ENCODE measurements at places on chromosomes 1 and 21. TPM values are rescaled to one million over a fixed set of nuclear protein-coding genes. Genes with fewer than 3 reads are reported as not detected.

- H3K4me1 ChIP-seq, result no peaks in the 10 kb centered on the region
- H3K27me3 ChIP-seq, result no peaks in the 10 kb centered on the region
- no peaks in the 10 kb centered on the region for H3K36me3 ChIP-seq
- no peak for DNase-seq
- no peak overlapping the region for H3K27ac ChIP-seq
Measured at GRCh38 chr1:162328512-162328911, 48.1 kb downstream of the SPATA46 start.

DNA sequence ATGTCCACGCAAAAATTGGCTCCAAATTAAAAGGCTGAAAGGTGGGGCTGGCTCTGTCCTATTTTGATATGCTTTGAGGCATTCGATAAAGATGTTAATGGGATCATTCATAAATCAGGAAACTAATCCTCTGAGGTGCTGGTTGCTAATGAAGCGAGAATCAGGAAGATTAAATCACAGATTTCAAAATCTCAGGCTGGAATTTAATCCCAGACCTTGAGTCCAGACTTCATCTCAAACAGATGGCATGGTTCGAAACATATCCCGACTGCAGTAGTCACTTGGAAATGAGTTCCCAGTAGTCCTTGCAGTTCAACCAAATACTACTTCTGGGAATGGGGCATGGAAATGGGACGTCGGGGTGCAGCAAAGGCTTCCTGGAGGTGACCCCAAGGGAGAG lies 4.5 kb upstream of the KLF17 start:
- H3K36me3 ChIP-seq, result no peaks in the 10 kb centered on the region
- H3K27ac ChIP-seq, result no peak overlapping the region
- H3K27me3 ChIP-seq, result peaks cover 3% of the 10 kb centered on the region
- H3K4me3 ChIP-seq, result no peak overlapping the region

GRCh38 chr1:61028136-61028535 lies 54.2 kb upstream of the NFIA start:
- no peak for DNase-seq
- no peak overlapping the region for H3K27ac ChIP-seq
- no peaks in the 10 kb centered on the region for H3K4me1 ChIP-seq

DNA sequence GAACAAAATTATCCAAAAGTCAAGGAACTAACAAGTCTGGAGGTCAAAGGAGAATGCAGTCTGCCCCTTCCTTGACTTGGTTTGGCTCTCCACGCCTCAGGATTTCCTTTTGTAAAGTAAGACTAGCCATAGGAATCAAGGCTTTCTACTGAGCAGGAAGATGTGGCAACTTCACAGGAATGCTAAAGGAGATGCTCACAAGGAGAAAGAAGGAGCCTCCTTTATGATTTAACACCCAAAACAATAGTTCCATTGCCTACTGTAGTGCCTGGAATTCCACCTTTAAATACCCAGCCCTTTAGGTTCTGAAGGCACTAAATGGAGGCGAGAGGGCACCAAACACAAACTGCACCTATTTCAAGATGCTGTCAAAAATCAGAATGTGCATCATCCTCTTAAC lies 176.3 kb upstream of the NFIA start:
- DNase-seq, result no peak
- no peak overlapping the region for H3K4me3 ChIP-seq
- no peaks in the 10 kb centered on the region for H3K36me3 ChIP-seq
- no peak overlapping the region for H3K27ac ChIP-seq
- H3K27me3 ChIP-seq, result no peaks in the 10 kb centered on the region
- H3K4me1 ChIP-seq, result peaks cover 4% of the 10 kb centered on the region

- no peaks in the 10 kb centered on the region for H3K27me3 ChIP-seq
- H3K36me3 ChIP-seq, result no peaks in the 10 kb centered on the region
- no peak overlapping the region for H3K27ac ChIP-seq
Measured at GRCh38 chr1:3924825-3925220, 24.8 kb upstream of the C1orf174 start.

GRCh38 chr1:15272009-15272781 lies 25.2 kb downstream of the FHAD1 start:
- peak; percentile 89 for DNase-seq
- no peaks in the 10 kb centered on the region for H3K27me3 ChIP-seq
- H3K4me1 ChIP-seq, result no peaks in the 10 kb centered on the region
- H3K4me3 ChIP-seq, result no peak overlapping the region
- H3K27ac ChIP-seq, result no peak overlapping the region
- H3K36me3 ChIP-seq, result no peaks in the 10 kb centered on the region

Gene MRAP
- not detected for polyA plus RNA-seq

Gene DTL
- 3.1 TPM for polyA plus RNA-seq

Gene FASLG
- polyA plus RNA-seq, result not detected

Gene EFNA3
- 13.1 TPM for polyA plus RNA-seq
